ENCODE measurements at places on chromosomes 7 and 10.

- DNase-seq: no peak
Measured at GRCh38 chr10:67250686-67251085, 324.9 kb downstream of the LRRTM3 start.

- DNase-seq: no peak
Measured at GRCh38 chr10:133097418-133097817, 9.7 kb downstream of the ADGRA1 start.

- DNase-seq: no peak
Measured at GRCh38 chr7:131031099-131031868, 296.4 kb upstream of the MKLN1 start.

GRCh38 chr10:75410132-75411005 is 8.8 kb upstream of the ZNF503 start:
- DNase-seq: no peak

GRCh38 chr7:53110425-53110824 is 75.0 kb downstream of the POM121L12 start:
- DNase-seq: no peak

DNA sequence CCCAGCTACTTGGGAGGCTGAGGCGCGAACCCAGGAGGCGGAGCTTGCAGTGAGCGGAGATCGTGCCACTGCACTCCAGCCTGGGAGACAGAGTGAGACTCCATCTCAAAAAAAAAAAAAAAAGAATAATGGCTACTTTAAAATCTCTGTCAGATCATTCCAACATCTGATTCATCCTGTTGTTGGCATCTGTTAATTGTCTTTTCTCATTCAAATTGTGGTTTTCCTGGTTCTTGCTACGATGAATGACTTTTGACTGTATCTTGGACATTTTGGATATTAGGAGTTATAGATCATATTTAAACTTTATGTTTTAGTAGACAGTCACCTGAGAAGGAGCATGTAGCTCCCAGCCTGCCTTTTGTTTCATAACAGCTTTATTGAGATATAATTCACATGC is 8.5 kb downstream of the TPST1 start:
- no peak for DNase-seq

GRCh38 chr10:76959111-76959510 is 678.5 kb downstream of the KCNMA1 start:
- no peak for DNase-seq

DNA sequence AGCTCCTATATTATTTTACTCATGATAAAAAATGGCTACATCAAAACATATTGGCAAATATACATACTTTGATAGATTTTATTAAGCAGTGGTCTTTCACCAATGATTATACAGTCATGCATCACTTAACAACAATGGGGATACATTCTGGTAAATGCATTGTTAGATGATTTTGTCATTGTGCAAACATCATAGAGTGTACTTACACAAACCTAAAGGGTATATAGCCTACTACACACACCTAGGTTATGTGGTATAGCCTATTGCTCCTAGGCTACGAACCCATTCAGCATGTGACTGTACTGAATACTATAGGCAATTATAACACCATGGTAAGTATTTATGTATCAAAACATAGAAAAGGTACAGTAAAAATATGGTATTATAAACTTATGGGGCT is 98.9 kb upstream of the IL6 start:
- no peak for DNase-seq

DNA sequence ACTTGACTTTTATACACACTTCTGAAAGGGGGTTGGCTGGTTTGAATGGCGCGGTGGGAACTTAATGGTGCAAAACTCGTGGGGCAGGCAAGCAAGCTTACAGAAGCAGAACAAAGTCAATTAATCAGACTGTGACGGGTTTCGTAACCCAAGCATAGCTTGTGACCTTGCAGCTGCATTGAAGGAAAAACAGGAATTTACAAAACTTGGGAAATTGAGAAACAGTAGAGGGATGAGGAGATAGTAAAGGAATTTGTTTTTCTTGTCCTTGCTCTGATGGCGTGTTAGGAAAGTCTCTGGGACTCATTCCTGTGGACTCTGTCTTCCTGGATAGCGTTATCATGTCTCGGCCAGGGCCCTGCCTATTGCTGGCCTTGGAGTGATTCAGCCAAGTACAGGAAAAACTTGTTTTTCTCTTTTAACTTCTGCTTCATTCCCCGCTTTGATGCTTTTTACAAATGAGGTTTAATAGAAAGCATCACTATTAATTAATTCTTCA is 220.0 kb upstream of the KCND2 start:
- DNase-seq: no peak

DNA sequence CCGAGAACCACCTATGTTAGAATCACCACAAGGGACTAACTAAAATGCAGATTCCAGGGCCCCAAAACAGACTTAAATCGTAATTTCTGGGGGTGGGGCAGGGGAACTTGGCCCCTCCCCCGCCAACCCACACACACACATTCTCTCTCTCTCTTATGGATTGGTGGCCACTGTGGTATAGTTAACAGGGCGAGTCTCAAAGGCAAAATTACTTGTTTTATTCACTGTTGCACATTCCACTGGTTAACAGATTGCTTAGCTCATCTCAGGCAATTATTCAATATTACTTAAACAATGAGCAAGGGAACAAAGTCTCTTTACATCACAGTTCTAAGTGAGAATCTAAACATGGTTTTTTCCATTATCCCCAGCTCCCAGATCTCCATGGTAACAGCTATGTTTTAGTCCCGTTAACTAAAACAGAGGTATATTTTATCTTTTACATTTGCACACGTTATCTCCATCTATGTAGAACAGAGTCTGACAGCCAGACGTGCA is 38.5 kb downstream of the IGF2BP3 start:
- no peak for DNase-seq

DNA sequence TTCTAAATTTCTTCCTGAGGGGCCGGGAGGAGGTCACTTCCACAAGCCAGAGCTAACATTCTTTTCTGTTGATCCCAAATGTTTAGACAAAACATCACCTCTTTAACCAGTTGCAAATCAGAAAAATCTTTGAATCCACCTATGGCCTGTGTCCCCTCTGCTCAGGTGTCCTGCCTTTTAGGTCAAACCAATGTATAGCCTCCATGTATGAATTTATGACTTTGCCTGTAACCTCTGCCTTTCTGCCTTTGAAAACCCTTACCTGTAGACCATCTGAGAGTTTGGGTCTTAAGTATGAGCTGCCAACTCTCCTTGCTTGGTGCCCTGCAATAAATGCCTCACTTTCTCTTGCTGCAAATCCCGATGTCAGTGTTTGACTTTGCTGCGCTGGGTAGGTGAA is 44.1 kb upstream of the MSRB2 start:
- no peak for DNase-seq

GRCh38 chr10:78429984-78430383 is 396.3 kb downstream of the RPS24 start:
- DNase-seq: no peak

GRCh38 chr7:82729172-82730030 is 285.8 kb upstream of the CACNA2D1 start:
- peak; percentile 33 for DNase-seq

DNA sequence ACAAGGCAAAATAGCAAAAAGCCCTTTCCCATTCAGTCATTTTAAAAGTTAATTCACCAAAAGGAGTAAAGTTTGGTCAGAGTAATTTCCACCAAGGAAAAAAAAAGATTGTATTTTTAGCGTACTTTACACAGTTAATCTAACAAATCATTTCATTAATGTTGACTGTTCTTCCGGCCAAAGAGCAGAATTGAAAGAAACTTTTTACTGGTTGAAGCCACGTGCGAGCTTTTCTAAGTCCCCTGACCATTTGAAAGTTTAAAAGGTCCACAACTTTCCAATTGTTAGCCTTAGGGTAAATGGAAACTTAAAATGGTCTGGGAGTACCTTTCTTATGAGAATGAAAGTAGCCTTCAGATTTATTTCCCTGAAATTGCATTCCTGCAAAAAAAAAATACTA is 296.7 kb downstream of the ARL4A start:
- DNase-seq: no peak

DNA sequence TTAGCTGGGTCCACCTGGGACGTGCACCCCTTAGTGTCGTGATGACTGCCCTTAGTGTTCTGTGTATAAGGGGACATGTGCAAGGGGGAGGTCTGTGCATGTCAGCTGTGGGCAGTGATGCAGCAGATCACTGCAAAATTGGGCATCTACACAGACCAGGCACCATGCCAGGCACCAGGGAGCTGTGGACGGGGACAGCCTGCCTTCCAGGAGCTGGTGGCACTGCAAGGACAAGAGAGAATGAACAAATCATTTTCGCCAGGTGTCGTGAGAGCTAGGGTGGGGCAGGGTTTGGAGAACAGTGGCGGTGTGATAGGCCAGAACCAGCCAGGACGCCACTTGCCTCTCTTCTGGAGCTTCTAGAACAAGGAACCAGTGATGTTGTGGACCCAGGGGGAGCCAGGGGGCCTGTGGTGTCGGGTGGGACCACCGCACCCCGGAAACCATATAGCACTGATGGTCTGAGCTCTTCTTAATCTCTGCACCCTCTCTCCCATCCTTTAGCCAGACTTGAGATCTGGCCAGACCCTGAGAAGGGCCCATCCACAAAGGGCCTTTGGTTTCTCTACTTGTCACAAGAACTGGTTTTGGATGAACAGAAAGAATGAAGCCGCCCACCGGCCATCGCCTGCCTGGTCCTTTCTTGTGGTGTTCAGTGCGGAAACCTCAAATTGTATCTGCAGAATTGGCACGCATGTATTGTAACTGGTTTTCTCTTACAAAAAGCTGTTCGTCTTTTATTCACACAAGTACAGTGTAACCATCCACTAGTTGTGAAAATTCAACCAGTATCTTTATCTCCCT is 30.7 kb downstream of the PRF1 start:
- DNase-seq: no peak

DNA sequence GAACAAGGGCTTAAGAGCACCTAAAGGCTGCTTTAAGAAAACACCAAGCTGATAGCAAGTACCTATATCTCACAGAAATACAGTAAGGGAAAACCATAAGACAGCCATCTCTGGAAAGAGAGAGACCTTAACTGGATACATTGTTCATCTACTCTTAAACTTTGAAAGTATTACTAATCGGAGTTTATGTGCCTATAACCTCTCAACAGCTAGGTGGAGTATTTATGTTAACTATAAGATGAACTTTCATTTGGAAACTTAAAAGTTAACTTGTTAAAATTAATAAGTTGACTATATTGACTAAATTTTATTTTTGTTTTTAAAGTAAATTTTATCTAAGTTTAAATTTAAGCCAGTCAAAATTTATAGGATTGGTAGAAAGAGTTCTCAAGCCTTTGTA is 90.6 kb downstream of the USP6NL start:
- no peak for DNase-seq

GRCh38 chr7:19442016-19442785 is 266.6 kb downstream of the POLR1F start:
- peak; percentile 15 for DNase-seq

DNA sequence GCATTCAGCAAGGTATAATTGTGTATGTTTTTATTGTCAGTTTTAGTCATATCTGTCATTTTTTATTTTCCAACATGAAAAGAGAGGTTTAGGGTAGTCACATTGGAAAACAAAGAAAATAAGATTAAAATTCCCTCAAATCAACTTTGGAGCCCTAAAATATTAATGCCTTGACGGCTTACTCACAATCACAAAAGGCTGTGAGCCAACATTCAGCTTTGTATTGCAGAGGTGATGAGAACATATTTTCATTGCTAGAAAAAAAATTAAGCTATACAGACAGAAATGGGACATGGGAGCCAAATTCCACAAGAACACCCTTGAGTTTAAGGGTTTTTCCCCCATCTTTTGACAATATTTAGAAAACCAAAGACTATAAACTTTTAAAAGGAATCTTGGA is 30.2 kb downstream of the CALD1 start:
- no peak for DNase-seq

GRCh38 chr7:86833360-86833759 is 189.7 kb downstream of the GRM3 start:
- no peak for DNase-seq

DNA sequence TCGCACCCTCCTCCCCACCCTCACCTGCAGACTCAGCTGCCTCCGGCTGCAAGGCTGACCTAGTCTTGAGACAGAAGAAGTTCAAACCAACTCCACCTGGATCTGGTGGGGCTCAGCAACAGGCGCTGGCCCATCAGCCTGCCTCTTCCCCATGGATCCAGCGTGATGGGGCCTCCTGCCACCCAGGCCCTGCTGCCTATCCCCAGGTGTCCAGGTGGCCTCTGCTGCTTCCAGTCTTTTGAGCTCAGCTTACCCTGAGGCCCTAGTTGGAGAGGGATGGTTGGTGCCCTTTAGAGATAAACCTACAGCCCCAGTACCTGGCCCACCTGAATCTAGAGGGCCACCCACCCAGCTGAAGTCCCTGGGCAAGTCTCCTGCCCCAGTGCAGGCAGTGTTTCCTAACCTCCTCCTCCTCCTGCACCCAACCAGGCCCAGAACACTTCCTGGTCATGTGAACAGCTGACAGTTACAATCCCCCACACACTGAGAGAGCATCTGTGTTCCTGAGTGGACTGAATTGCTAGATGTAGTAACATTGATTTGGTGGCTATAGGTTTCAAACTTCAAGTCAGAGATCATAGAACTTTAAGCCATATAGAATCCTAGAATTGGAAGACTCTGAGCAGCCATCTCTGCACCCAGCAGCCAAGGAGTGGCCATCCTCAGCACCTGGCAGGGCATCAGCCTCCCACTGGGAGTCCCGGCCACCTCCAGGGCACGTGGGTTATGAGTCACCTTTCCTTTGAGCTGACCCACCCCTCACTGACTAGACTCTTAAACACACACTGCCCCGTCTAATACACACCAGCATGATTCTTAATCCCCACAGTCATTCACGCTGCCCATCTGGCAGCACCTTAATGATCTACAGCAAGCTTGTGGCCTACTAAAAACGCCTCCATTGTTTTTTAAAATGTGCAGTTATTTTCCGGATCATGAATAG is 51.9 kb downstream of the ALOX5 start:
- DNase-seq: no peak

GRCh38 chr10:28082316-28082715 is 83.4 kb upstream of the ODAD2 start:
- DNase-seq: no peak

GRCh38 chr10:23069019-23069815 is 26.2 kb upstream of the MSRB2 start:
- DNase-seq: no peak

- no peak for DNase-seq
Measured at GRCh38 chr7:105854498-105854897, 21.9 kb downstream of the ATXN7L1 start.

DNA sequence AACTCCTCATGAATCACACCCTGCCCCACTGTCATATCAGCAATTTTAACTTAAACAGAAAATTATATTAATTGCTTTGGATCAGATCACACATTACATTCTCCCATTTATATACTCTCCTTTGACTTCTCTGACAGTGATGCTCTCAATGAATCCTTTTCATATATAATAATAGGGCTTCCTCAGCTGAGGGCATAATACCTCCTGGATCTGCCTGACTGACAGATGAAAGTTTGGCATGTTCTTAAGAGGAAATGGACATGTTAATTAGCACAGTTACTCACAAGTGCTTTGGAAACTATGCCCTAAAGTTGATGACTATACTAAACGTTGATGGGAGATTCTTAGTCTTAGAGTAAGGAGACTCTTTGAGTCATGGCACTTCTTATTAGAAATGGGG is 478.2 kb upstream of the LRRN3 start:
- no peak for DNase-seq

DNA sequence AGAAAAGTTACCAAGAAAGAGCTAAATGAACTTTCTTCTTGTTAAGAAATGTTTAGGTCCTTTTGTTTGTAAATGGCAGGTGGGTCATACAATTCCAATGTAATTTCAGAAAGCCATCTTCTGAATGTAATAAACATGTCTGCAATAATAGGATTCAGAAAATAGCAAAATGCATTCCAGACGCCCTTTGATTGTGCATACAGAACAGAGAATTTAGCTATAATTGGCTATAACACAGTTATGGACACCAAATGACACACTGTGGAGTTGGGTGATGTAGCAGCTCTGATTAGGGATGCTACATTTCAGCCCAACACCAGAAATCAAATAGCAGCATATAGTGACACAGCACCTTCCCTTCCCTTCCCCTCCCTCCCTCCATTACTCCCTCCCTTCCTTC is 240.8 kb downstream of the SNX10 start:
- DNase-seq: no peak

Data from Panc1 (cell line).